ENCODE measurements at places on chromosomes 12 and 14.

GRCh38 chr12:42564996-42565395 is 24.6 kb downstream of the PRICKLE1 start:
- DNase-seq: no peak

- DNase-seq: no peak
Observed at GRCh38 chr12:117470804-117471203, 109.4 kb upstream of the NOS1 start.

- DNase-seq: no peak
Observed at GRCh38 chr12:89140141-89140540, 212.2 kb downstream of the DUSP6 start.

DNA sequence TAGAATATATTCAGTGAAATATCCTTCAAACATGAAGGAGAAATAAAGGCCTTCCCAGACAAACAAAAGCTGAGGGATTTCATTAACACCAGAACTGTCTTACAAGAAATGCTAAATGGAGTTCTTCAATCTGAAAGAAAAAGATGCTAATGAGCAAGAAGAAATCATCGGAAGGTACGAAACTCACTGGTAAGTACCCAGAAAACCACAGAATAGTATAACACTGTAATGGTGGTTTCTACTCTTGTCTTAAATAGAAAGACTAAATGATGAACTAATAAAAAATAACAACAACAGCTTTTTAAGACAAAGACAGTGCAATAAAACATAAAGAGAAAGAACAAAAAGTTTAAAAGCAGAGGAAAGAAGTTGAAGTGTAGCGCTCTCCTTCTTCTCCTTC is 18.7 kb upstream of the RNF212B start:
- no peak for DNase-seq

GRCh38 chr12:96098631-96099030 is 63.2 kb upstream of the LTA4H start:
- no peak for DNase-seq

DNA sequence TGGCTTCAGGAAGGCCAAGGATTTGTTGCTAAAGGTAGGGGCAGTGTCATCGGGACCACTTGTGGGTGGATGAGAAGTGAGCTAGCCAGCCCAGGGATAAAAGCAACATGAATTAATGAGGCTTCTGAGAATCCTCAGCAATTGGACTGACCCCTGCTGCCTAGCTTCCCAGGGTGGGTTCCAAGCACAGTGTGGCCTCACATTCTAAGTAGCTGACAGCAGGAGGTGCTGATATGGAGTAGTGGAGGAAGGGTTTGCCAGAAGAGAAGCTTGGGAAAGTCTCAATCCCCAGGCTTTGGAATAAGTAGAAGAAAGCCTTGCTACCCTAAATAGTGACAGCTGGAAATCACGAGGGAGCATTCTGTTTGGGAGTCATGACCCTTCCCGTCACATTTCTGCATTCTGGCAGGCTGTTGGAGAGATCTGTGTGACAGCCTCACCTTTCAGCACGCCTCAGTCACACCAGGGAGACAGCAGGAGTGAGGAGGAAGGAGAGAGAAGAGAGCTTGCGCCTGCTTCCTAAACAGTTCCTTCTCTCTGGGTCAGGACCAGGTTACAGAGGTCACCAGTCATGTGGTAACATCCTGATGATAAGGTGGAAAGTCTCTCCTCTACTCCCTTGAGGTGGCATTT is 31.2 kb downstream of the DACT1 start:
- DNase-seq: no peak

- DNase-seq: no peak
Observed at GRCh38 chr14:67241411-67242167, at the start of gene PALS1. TSS of gene PALS1 (plus strand) at chr14:67241435. CDS start at chr14:67279171, 37,736 bp downstream.
